ENCODE measurements at places on chromosomes 1 and 21.

GRCh38 chr1:56630786-56631185 lies 14.3 kb upstream of the PRKAA2 start:
- no peak for DNase-seq

GRCh38 chr21:45299864-45300785 lies 12.4 kb upstream of the POFUT2 start:
- no peak for DNase-seq

DNA sequence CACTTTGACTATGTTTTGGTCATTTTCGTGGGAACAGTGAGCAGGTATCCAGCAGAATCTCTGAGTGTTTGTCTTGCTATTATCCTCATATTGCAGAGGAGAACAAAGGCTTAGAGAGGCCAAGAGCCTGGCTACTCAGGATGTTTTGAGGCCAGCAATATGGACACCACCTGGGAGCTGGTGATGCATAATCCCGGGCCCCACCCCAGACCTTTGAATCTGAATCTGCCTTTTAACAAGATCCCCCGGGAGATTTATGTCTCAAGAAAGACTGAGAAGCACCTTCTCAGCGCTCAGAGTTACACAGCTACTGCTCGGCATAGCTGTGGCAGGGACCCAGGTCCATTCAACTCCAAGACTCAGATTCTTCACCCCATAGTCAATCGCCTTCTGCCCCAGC lies 72.8 kb downstream of the PTPRU start:
- DNase-seq: no peak

- DNase-seq: peak; percentile 28
Measured at GRCh38 chr1:25906644-25907300, 553 bp upstream of the STMN1 start.

GRCh38 chr1:87844251-87844650 lies 515.6 kb downstream of the LMO4 start:
- DNase-seq: no peak

- no peak for DNase-seq
Measured at GRCh38 chr1:29094954-29095353, 28.7 kb downstream of the TMEM200B start.

GRCh38 chr1:62198781-62199125 lies 4.1 kb downstream of the L1TD1 start:
- peak; percentile 51 for DNase-seq

DNA sequence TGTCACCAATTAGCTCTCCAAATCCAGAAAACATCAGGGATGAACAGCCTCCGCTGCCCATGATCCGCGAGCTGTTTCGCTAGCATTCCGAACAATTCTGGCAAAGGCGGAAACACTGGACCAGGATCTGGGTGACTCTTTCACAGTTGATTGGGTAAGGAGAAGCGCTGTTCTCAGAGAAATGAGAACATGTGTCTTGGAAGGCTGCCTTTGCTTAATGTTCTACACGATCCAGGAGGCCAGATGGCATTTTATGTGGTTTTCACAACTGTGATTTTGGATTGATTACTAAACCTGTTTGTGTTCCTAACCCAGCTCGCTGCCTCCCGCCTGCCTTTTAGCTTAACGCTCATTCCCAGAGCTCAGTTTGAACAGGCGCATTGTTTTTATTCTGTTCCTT lies 144.0 kb downstream of the KIF26B start:
- no peak for DNase-seq

DNA sequence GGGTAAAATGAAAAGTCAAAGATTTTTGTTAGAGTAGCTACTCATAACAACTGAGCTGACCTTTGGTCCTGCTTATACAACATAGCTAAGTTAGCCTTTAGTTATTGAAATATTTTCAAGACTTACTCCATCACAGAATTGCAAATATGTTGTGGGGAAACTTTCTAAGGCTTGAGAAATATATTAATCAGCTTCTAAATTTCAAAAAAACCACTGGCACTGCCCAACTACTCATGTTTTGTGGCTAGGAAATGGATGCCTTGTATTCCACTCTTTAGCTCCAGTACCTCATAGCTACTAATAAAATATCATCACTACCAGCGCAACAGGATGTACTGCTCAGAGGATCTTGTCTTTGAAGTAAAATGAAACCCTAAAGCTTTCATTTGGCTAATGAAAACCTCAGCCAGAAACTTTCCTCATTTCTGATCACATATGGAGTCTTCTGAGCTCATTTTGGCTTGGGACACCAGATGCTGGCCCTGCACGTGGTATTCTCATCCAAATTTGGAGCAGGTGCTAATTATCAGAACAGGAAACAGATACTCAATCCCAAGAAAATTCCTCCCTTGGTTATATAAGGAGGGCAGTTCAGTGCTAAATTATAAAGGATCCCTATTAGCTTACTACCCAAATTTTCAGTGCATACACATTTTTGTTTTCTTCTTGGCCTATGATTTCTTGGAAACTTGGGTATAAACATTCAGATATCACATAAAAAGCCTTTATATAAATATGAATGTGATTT lies 690.7 kb downstream of the ADGRL2 start:
- no peak for DNase-seq

- peak; percentile 68 for DNase-seq
Measured at GRCh38 chr1:45018599-45019230, 6.7 kb downstream of the UROD start.

DNA sequence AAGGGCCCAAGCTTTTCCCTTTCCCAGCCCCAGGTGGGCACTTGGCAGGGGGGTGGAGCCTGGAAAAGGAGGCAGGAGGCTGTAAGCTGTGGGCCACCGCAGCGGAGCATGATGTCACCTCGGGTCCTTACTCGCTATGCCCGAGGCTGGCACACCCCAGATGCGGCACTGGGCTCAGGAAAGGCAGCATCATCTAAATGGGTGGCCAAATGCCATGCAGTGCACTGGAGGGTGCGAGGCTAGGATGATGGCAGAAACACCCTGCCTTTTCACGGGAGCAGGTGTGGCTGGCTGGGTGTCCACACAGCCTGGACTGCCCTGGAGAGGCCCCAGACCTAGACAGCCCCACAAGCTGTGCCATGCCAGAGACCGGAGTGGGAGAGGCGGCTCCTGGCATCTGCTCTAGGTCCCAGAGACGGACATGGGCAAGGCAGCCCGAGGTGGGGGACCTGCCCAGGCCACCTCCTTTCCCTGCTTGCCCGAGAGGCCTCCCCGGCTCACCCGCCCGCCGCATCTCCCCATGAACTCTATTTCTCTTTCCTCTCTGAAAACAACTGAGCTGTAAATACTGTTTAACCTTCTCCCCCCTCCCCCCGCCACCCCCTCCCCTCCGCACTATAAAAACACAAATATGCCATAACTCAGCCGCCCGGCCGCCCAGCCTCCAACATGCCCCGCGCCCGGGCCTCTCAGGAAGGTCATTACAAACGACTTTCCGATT lies 124.7 kb downstream of the CASZ1 start:
- DNase-seq: no peak

- DNase-seq: peak; percentile 39
Measured at GRCh38 chr1:220797553-220797952, 10.8 kb downstream of the MTARC1 start.

DNA sequence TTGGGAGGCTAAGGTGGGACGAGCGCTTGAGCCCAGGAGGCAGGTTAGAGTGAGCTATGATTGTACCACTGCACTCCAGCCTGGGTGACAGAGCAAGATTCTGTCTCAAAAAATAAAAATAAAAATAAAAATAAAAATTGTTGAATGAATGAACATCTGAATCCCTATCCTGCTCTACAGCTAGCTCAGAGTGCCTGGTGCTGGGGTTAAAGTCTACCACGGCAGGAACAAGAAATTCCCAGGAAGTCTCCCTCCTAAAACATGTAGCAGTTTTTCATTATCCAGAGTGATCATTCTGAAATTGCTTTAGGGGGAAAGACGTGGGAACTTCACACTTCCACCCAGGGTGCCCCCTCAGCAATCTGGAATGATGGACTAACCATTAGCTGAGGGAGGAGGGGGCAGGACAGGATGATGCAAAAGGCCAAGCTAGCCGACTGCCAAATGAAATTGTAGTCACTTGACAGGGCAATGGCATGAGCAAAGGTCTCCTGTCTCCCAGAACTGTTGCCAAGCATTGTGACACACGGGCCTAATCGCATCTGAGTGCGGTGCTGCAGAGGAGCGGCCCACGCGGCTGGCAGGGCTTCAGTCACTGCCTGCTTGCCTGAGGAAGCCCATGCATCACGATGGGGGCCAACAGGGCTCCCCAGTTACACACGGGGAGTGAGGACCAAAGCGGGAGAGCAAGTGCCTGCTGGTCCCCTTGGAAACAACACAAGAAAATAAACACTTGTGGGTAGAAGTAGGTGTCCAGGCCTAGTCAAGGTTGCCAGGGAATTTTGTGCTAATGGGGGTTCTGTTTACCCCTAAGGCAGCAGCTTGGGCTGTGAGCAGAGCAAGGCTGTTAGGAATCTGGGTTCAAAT lies 85.7 kb downstream of the NENF start:
- peak; percentile 79 for DNase-seq

GRCh38 chr1:89262643-89263042 lies 10.0 kb downstream of the GBP5 start:
- no peak for DNase-seq

DNA sequence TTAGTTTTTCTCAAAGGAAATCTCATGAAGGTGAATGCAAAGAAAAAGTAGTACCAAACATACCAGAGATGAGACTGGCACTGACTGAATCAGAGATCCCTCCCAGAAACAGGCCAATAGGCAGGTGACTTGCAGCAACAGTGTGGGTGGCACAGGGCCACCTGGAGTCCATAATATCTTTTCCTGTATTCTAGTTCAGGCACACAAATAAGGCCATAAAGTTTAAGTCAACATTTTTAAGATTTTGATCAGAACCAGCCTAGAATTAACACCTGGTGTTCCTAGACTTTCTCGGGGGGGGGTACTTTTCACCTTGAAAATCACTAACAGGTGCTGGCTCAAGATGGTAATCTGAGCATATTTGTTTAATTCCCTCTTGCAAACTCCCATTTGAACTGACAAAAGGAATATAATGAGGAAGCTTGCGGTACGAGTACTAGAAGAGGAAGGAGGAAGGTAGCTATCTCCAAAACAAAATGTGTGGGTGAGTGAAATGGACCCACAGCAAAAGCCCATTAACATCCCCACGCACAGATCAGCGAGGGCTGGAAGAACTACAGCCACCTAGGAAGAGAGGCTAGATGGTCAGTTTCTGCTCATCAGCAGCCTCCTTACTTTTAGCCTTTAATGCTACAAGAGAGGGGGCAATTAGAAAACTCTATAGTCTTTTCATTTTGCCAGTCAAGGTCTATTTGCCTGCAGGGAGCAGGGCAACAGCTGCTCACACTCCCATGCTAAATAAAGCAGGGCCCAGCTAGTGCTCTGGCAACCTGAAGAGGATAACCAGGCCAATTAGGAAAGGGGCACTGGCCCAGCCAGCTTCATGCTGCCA lies 18.9 kb downstream of the SDE2 start:
- DNase-seq: no peak

DNA sequence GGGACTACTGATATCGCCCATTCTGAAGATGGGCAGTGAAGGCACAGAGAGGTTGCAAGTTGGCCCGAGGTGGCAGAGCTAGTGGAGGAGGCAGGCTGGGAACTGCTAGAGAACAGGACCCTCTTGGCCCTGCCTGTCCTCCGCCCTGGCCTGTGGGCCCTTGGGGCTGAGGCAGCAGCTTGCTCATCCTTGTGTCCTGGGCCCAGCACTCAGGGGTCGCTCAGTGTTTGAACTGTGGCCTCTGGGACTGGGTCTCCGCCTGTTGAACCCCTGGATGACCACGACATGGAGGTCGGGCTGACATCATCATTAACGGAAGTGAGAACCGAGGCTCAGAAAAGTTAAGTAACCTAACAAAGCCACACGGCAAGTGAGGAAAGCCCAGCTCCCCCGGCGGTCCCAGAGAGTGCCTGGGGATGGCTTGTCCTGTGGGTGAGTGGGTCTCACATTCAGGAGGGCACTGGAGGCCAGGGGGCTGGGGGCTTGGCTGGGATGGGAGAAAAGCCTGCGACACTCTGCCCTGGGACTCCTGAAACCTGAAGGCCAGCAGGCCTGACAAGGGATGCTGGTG lies 23.0 kb upstream of the DDOST start:
- DNase-seq: no peak

GRCh38 chr1:2253797-2254480 lies 25.8 kb downstream of the SKI start:
- DNase-seq: no peak
